ENCODE measurements at places on chromosomes 5 and 9.

GRCh38 chr5:105872569-105873270 lies 1798.0 kb downstream of the EFNA5 start:
- DNase-seq: no peak

GRCh38 chr5:16603701-16604100 lies 13.1 kb downstream of the RETREG1 start:
- no peak for DNase-seq

- DNase-seq: no peak
Observed at GRCh38 chr9:86470326-86470725, 116.1 kb upstream of the TUT7 start.

DNA sequence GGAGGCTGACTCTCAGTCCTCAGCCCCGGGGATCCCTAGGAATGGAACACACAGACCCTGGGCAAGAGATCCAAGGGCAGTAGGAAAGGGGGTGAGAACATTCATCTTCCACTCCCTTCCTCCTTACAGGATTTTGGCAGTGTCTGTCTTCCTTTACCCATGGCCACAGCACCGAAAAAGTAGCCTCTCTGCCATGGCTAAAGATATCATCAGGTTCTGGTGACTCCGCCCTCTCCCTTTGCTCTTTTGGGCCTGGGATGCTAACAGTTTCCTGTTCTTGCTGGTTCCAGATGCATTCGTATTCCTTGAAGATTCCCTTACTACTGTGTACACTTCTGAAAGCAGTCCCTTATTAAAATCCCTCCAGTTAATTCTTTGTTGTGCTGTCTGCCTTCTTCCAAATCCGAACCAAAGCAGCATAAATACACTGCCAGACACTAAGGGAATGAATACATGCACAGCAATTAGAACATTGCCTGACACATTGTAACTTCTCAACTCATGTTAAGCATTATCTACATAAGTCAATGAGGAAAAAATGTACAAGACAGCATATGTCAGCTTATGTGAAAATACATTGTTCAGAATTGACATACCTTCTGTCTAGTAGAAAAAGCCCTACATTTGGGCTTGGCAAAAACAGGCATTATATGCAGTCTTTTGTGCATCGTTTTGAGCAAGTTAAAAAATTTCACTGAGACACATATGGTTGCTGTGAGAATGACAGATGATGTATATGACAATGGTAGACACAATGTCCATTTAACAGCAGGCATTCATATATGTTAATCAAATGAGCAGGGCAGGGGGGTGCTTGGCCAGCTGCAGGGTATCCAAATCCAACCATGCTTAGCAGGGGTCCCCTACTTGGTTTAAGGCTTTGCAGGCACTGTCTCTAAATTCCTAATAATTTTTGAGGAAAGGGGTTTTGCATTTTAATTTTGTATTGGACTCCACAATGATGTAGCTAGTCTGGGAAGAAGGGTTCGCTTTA lies 58.8 kb upstream of the RAI14 start:
- DNase-seq: no peak

- no peak for DNase-seq
Observed at GRCh38 chr5:96017951-96018350, 56.3 kb upstream of the ELL2 start.

GRCh38 chr5:159781626-159782157 lies 134.6 kb upstream of the ADRA1B start:
- DNase-seq: no peak

DNA sequence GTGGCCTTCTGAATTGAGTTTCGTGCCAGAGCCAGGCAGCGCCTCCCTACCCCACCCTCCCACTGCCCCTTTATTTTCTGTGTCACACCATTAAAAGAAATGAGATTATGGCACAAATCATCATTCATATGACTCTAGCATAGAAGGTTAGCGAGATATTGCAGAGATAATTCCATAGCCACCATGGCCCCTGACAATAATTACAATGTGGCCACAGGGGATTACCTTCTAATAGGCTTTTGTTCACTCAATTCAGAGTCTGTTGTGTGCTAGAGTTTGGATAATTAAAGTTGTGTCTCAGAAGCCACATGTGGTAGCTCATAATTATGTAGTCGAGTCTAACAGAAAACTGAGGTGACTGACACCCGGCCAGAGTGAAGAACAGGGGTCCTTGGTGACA lies 428.1 kb downstream of the ARHGEF28 start:
- DNase-seq: no peak

DNA sequence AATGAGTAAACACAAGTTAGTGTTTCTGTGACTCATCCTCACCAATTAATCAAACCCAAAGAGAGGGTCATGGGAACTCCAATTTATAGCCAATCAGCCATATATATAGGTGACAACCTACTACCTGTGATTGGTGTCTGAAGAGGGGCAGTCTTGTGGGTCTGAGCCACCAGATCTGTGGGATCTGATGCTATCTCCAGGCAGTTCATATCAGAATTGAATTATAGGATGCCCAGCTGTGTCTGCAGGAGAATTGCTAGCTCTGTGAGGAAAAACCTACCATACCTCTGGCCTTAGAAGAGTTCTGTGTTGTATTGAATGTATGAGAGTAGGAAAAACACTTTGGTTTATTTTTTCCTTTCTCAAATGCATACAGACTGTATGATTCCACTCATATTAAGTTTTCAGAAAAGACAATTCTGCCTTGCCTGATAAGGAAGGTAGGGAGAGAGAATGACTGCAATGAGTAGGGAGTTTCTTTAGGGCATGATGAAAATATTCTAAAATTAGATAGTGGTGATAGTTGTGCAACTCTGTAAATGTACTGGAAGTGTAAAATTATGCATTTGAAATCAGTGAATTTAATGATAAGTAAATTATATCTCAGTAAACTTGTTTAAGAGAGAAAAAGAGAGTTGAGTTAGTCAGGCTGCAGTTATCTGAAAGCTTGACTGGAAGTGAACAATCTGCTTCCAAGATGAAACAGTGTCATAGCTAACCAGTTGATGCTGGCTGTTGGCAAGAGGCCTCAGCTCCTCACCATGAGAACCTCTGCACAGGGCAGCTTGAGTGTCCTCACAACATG lies 274.9 kb downstream of the AUH start:
- no peak for DNase-seq

- no peak for DNase-seq
Observed at GRCh38 chr9:27524236-27524635, at the start of gene IFNK. Gene IFNK, plus strand, starts transcription at chr9:27524290. Its CDS starts 47 bp downstream, at chr9:27524337.

DNA sequence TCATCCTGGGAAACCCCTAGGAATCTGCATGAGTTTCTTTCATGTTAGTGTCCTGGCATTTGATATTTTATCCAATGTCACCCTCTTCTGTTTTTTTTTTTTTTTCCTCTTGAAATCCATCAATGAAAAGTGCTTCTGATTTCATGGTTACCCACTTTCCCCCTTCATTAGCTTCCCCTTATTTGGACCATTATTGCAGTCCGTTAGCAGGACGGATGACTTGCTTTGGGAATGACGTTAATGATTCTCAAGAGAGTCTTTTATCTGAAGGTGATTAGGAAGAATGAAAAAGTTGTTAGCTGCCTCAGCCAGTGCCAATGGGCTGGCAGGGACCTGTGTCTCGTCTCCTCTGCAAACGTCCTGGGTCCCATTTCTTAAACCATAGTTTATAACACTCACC lies 134.7 kb downstream of the SEMA6A start:
- no peak for DNase-seq

- no peak for DNase-seq
Observed at GRCh38 chr5:181190711-181191525, 14.1 kb downstream of the TRIM7 start.

- no peak for DNase-seq
Observed at GRCh38 chr5:155082401-155082800, 68.8 kb downstream of the KIF4B start.

DNA sequence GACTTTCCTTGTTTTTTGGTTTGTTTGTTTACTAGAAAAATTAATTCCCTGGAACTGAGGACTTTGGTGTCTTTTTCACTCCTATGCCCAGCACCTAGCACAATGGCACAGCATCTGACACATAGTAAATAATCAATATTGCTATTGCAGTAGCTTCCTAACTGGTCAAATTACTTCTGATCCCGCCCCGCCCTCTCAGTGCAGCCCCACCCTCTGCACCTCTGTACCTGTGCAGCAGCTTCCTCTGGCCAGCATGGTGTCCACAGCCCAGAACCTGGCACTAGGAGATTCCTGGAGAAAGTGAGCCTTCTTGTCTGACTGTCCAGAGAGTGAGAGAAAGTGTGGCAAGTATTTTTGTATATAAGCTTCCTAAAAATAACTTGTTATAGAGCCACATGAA lies 343.2 kb downstream of the ZNF608 start:
- DNase-seq: no peak
